NCI-H510A (cell line): ENCODE measurements at places on chromosomes 11 and 22.

- DNase-seq = no peak
Measured at GRCh38 chr11:117569911-117570310, 227.1 kb downstream of the DSCAML1 start.

GRCh38 chr11:75311858-75312288, 39.6 kb downstream of the ARRB1 start:
- peak; percentile 20 for DNase-seq

DNA sequence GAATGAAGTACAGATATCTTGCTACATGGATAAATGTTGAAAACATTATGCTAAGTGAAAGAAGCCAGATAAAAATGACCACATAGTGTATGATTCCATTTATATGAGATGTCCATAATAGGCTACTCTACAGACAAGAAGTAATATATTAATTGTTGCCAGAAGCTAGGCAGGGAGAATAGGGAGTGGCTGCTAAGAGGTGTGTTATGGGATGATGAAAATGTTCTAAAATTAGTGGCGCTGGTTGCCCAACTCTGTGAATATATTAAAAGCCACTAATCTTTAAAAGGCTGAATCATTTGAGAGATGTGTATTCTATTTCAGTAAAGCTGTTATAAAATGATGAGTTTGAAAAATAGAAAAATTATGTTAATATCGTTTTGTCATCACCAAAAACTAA, 144.4 kb downstream of the NCAM1 start:
- no peak for DNase-seq

- DNase-seq = no peak
Measured at GRCh38 chr11:34261820-34262219, 96.0 kb downstream of the ABTB2 start.
